ENCODE measurements at places on chromosomes 11 and 22. TPM values are rescaled to one million over a fixed set of nuclear protein-coding genes. Genes with fewer than 3 reads are reported as not detected.

- DNase-seq = no peak
Observed at GRCh38 chr22:45399712-45400445, 13.5 kb downstream of the SMC1B start.

GRCh38 chr11:117849781-117850414 lies 25.4 kb upstream of the FXYD2 start:
- DNase-seq = no peak

GRCh38 chr22:49962751-49963646 lies 2.4 kb downstream of the PIM3 start:
- no peak for DNase-seq

DNA sequence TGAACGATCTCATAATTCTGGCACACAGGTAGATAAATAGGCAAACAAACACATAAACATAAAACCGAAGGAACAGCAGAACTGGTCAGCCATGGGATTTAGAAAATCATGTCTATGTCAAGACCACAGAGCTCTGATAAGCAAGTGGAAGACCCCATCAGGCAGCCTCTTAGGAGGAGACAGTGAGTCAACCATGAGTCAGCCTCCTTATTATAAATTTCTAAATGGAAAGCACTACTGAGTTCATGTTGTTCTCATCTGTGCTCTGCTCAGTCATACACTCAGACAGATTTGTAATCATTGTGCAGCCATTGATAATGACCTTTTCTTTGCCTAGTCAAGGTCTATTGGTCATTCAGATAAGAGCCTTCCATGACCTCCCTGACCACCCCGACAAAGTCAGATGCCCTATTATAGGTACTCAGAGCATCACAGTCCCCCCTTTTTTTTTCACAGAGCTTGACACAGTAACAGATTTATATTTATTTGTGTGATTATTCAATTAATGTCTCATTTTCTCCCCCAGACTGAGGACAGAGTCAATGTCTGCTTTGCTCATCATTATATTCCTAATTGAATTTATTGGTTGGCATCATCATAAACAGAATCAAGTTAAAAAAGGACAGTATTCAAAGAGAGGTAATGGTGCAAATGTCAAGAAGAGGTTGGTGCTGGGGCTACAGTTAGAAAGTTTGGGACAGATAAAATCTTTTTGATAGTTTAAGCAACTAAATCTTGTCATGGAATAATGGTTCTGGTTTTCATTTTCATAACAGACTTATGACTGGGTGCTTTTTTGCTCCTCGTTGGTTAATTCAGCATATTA lies 579.7 kb upstream of the CCDC90B start:
- no peak for DNase-seq

DNA sequence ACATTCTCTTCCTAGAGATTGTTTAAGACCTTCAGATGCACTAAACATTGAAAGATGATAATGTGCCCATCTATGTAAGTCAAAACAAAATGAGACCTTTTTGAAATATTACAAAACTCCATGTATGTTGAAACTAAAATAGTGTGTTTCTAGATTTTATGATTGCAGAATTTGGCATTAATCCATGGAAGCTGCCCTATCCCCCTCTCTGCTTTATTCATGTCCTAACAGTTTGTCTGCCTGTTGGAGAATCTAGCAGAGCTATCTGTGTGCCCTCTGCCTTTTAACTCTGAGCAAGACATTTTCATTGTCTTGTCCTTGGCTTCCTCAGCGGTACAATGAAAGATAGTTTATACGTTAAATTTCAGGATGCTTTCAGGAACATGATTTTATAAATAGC lies 105.5 kb downstream of the FAT3 start:
- DNase-seq = peak; percentile 64

DNA sequence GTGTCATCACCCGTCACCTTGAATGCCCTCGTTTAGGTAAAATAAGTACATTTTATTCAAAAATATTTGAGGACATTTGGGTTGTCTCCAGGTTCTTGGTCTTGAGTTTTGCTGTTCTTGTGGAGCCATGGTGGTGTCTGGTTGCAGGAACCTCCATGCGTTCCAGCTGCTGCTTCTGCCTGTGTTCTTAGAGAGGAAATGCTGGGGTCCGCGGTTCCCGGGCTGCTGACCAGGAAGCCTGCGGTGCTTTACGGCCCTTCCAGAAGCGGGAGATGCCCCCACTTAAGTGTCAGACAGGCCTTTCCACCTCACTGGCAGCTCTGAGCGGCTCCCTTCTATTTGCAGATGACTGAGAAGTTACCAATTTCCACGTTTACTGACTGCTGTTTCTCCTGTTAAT lies 66.8 kb downstream of the LRP5 start:
- no peak for DNase-seq

GRCh38 chr11:12375720-12376119 lies 1.7 kb upstream of the PARVA start:
- no peak for DNase-seq

DNA sequence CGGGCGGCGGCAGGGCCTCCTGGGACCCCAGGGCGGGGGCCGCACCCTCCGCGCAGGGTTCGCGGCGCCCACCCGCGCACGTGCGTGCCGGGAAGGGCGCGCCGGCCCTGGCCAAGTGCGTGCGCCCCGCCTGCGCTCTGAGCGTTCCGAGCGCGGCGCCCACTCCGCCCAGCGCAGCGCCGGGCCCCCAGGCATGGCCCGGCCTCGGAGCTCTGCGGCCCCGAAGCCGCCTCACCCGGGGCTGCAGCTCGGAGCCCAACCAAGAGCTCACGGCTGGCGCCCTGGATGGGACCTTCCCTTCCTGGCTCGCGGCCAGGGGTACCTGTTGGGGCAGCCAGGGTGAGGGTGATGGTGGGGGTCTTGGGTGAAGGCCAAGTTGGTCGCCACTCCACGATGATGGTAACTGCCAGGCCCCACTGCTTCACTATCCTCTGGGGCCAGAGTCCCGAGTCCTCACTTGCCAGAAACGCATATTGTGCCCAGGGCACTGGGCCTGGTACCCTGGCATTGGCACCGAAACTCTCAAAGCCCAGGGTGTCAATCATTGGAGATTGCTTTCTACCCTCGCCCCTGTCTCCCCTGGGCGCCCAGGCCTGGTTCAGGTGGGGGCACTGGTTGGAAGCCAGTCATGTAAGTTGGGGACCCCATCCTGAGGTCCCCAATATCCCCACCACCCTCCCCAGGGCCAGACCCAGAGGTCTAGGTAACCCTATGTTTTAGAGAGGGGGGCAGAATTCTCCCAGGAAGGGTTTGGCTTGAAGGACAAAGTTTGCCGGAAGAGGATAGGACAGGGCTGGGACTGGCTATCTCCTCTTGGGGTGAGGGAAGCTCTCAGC lies 882 bp downstream of the ANO1 start:
- DNase-seq = no peak

DNA sequence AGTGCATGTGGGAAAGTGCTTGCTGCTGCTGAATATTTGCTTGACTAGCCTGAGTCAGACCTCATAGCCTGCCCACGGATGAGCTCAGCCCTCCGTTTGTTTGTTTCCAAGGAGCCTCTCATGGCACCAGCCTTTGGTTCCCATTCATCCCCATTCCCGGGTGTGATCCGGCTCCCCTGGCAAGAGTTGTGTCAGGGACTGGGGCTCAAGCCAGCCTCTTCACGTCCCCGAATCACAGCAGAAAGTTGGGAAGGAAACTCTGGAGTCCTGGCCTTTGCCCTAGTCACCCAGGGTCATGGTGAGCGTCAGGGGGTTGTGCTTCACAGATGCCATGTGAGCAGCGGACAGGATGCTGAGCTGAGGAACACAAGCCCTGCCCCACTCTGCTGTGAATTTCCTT lies 13.8 kb downstream of the SEC14L3 start:
- DNase-seq = no peak

DNA sequence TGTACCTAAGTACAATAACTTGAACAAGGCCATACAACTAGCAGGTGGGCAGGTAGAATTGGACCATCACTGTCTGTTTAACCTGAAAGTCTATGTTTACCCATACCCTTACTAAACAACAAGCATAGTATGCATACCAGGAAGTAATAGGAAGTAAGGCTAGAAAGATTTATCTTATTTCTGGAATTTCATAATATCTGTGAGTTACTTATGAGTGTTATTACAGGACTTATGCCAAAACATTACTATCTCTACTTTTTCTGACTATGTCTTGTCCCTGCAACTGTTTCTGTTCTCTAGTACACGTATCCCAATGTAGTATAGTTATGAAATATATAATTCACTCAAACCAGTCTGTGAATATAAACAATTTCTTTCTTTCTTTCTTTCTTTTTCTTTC lies 1400.8 kb upstream of the TENM4 start:
- DNase-seq = peak; percentile 40

- DNase-seq = no peak
Observed at GRCh38 chr22:33569559-33569958, 350.7 kb downstream of the LARGE1 start.

GRCh38 chr22:17098379-17098819 lies 13.6 kb downstream of the IL17RA start:
- no peak for DNase-seq

- peak; percentile 67 for DNase-seq
Observed at GRCh38 chr11:57763568-57763967, 2.0 kb downstream of the CTNND1 start.

- no peak for DNase-seq
Observed at GRCh38 chr11:128551611-128552335, 35.6 kb downstream of the ETS1 start.

GRCh38 chr11:44964526-44965209 lies 14.0 kb upstream of the TP53I11 start:
- peak; percentile 36 for DNase-seq

- DNase-seq = no peak
Observed at GRCh38 chr11:76654298-76654851, 16.2 kb downstream of the LRRC32 start.

DNA sequence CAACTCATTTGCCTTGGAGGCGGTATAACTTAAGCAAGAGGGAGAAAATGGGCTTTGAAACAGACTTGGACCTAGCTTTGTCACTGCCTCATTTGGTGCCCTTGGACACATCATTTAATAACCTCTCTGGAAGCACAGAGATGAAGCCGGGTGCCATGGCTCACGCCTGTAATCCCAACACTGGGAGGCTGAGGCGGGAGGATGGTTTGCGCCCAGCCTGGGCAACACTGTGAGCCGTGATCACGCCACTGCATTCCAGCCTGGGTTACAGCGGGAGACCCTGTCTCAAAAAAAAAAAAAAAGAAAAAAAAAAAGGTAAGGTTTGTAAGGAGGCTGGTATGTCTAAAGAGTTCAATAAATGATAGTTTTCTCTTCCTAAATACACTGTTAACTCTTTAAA lies 806 bp downstream of the COA4 start:
- DNase-seq = peak; percentile 17

GRCh38 chr22:36907253-36908195 lies 5.9 kb upstream of the CSF2RB start:
- no peak for DNase-seq

- no peak for DNase-seq
Observed at GRCh38 chr22:32044913-32045312, 1.9 kb downstream of the SLC5A1 start.

GRCh38 chr11:130227373-130227772 lies 67.8 kb downstream of the ST14 start:
- no peak for DNase-seq

GRCh38 chr22:48500471-48501230 lies 1327.0 kb downstream of the BRD1 start:
- DNase-seq = no peak

SLC22A6 gene
- not detected for total RNA-seq

RIN1 gene
- 50.2 TPM for total RNA-seq

OR51A7 gene
- total RNA-seq = not detected

OR56B1 gene
- total RNA-seq = not detected

SLC6A5 gene
- not detected for total RNA-seq

TOMT gene
- not detected for total RNA-seq

ROBO4 gene
- total RNA-seq = 10.6 TPM

GTSE1 gene
- 19.9 TPM for total RNA-seq

TUBA8 gene
- total RNA-seq = 0.66 TPM
